Stimulated activated CD4-positive, alpha-beta T cell treated with anti-CD3 and anti-CD28 coated beads, Interleukin-12 subunit alpha, Interleukin-12 subunit beta, amount 100 ng/mL, for 24 hours (primary cell): ENCODE measurements at places on chromosomes 5 and 9.

DNA sequence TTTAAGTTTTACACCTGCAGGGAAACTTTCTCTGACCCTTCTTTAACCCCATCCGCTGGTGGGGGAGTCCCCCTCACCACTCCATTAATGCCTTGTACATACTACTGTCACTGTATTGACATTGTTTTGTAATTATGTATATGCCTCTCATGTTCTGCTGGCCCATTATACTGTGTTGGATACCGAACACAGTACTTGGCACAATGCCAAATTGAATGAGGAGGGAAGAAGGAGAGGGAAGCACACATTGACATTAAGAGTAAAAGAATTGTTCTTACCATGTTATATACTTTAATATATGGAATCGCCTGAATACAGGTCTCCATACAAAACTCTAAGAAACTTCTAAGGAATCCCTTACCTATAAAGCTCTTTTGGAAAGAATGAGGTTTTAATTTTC lies 73.6 kb upstream of the GRHPR start:
- no peak for DNase-seq

DNA sequence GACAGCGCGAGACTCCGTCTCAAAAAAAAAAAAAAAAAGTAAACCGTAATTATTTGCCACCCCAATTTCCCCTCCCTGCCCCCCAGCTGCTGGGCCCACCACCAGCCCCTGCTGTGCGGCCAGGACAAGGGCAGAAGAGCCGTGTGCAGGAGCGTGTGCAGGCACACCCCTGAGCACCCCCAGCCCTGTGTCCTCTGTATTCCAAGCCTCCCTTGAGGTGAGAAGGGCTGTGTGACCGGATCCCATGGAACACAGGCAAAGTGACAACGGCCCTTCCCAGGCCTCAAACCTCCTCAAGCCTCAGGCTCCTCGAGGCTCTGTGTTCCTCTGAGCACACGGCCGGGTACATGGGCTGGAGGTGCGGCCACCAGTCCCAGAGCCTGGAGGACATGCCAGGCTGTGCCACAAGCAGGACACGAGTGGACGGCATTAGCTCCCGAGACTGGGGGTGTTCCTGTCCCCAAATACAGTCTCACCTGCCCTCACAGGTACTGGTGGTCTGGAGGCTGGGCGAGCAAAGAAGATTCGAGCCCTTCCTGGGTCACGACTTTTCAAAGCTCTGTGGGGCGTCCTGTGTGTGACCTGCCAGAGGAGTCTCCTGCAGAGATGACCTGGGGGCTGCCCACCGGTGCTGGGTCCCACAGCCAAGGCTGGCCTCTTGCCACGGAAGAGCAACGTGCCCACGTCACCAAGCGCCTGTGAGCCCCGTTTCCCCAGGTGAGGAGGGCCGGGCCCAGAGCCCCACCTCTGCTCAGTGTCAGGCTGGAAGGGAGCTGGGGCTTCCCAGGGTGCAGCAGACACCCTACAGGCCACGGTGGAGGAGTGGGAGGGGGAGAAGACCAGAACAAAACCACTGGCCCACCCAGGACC lies 47.1 kb upstream of the SIMC1 start:
- DNase-seq, result no peak

- no peak for DNase-seq
Observed at GRCh38 chr5:147512659-147513379, 3.0 kb upstream of the DPYSL3 start.

DNA sequence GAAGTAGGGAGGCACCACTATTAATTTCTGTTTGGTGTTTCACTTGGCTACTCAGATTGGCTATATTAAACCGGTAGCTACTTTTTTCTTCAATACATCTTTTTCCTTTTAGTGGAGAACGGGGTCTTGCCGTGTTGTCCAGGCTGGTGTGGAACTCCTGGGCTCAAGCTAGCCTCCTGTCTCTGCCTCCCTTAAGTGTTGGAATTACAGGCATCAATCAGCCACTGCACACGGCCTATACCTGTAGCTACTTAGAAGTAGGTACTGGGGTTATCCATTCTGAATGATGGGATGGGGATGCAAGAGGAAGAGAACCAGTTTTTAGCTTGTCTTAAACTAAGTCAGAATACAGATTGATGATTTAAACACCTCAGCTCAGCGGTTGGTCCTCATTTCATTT lies 1.7 kb downstream of the UBE2D2 start:
- DNase-seq, result no peak

DNA sequence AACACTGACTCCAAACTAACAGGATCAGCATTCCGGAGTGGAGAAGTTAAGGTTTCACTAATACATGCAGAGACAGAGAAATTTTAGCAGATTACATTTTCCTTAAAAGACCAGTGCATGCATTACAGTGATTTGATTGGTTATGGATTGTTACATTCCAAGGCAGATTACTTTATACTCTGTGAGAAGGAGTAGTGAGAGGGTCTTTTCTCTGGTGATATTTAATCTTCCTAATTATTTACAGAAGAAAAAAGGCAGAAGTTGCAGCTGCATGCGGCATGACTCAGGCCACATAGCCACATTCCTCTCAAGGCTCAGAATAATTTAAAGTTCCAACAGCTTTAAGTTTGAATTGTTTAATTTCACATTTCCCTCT lies 53.0 kb upstream of the PDZD2 start:
- no peak for DNase-seq

GRCh38 chr9:37293664-37294524 lies 128.6 kb upstream of the GRHPR start:
- no peak for DNase-seq

GRCh38 chr5:41587668-41588067 lies 77.3 kb upstream of the PLCXD3 start:
- no peak for DNase-seq

GRCh38 chr5:36946101-36946500 lies 69.5 kb downstream of the NIPBL start:
- no peak for DNase-seq

DNA sequence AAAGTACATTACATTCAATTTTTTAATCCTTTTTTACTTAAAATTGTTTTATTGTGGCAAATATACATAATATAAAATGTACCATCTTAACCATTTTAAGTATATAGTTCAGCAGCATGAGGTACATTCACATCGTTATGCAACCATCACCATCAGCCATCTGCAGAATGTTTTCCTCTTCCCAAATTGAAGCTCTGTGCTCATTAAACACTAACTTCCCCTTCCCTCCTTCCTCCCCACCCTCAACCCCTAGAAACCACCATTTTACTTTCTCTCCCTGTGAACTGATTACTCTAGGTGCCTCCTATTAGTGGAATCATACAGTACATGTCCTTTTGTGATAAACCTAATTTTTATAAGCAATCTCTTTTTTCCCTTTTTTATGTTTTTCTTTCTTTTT lies 15.6 kb downstream of the TEX53 start:
- no peak for DNase-seq

- DNase-seq, result no peak
Observed at GRCh38 chr9:77957652-77958051, 74.0 kb downstream of the GNAQ start.

- no peak for DNase-seq
Observed at GRCh38 chr9:512555-513272, 298.0 kb downstream of the DOCK8 start.

GRCh38 chr5:92567831-92568450 lies 1013.1 kb downstream of the NR2F1-AS1 start:
- DNase-seq, result no peak

- DNase-seq, result no peak
Observed at GRCh38 chr5:181181650-181182565, 23.1 kb downstream of the TRIM7 start.
